Esophagus muscularis mucosa (tissue), 4 donors: ENCODE measurements at places on chromosomes 5 and 9. TPM values are rescaled to one million over a fixed set of nuclear protein-coding genes. Genes with fewer than 3 reads are reported as not detected.

LRRC19 gene
- total RNA-seq = not detected

DNAH5 gene
- 1.2 TPM for total RNA-seq

AOPEP gene
- total RNA-seq = 402 TPM

PCDHGA5 gene
- 5.2 TPM for total RNA-seq

PCDHB10 gene
- total RNA-seq = 4.5 TPM

ZMYND19 gene
- 15.2 TPM for total RNA-seq

PROP1 gene
- not detected for total RNA-seq

SPINK6 gene
- total RNA-seq = not detected

PWWP2A gene
- total RNA-seq = 30.3 TPM

IL13 gene
- total RNA-seq = not detected

ADRA1B gene
- total RNA-seq = 1.7 TPM

CDH12 gene
- not detected for total RNA-seq

SH3PXD2B gene
- total RNA-seq = 54.8 TPM

IL7R gene
- total RNA-seq = 10.6 TPM

UNC5A gene
- total RNA-seq = not detected

ZNF608 gene
- 26.6 TPM for total RNA-seq

CBY3 gene
- not detected for total RNA-seq

DMRT3 gene
- total RNA-seq = not detected

HTR4 gene
- total RNA-seq = not detected

EEIG1 gene
- total RNA-seq = 22.5 TPM

MLLT3 gene
- 30.7 TPM for total RNA-seq

SEC24A gene
- total RNA-seq = 17.9 TPM

ZSWIM6 gene
- total RNA-seq = 13.7 TPM

PARP8 gene
- 17.1 TPM for total RNA-seq

CAMK2A gene
- 4.2 TPM for total RNA-seq

NEUROG1 gene
- not detected for total RNA-seq

IFT74 gene
- 13.0 TPM for total RNA-seq

C5orf63 gene
- 2.1 TPM for total RNA-seq

UBE2QL1 gene
- under 0.01 TPM for total RNA-seq

CCNI2 gene
- total RNA-seq = 0.39 TPM

IL17B gene
- 5.9 TPM for total RNA-seq

SRD5A1 gene
- total RNA-seq = 10.3 TPM
